ENCODE measurements at places on chromosomes 6 and 20.

DNA sequence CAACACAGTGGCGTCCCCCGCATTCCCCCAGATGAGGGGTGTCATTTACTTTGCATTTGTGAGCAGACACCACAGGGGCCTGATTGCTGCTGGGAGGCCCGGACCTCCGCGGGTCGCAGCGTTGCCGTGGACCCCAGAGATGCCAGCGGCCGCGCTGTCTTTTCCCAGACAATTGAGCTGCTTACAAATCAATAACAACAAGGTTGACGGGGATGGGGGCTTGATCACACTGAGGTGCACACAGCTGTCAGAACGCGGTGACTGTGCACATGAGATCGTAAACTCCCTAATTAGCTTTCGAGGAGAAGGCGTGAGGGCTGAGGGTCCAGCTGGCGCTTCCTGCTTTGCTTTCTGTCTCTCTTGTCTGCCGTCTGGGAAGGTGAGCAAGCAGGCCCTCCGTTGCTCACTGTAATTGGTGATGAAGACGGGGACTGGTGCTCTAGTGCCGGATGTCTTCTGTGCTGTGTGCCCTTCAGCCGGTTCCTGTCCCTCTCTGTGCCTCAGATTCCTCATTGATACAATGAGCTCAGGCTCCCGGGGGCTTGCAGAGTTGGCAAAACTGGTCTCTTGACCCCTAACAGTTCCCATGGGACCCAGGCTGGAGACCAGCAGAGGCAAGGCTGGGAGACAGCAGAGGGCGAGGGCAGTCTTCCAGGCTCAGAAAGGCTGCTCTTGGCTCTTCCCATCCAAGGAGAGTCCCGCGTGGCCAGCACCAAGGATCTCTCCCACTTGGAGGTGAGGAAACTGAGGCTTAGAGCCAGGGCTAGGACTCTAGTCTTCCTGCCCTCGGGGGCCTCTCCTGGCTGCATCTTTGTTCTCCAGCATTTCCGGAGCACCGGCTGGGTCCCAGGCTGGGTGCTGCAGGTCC lies 126.0 kb upstream of the PMEPA1 start:
- DNase-seq, result no peak

DNA sequence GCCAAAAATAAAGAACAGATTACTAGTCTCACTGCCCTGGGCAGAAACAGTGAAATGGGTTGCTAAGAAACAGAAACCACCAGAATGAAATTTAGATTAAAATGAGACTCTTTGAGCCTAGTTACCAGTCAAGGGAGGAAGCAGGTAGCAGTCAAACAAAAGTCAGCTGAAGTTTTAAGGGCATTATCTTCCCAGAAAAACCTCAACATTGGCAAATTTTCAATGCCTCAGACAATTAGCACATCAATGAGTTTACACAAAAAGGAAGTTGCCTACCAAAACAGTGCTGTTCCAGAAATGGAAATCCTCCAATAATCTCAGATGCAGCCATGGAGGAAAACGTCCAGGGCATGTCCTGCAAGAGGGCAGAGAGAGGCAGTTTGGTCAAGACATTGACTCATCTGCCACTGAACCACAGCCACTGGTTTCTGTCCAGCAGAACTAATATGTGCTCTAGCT lies 399.7 kb upstream of the ADGRB3 start:
- DNase-seq, result peak; percentile 44

- no peak for DNase-seq
Measured at GRCh38 chr6:123804787-123805540, 1.3 kb downstream of the NKAIN2 start.

DNA sequence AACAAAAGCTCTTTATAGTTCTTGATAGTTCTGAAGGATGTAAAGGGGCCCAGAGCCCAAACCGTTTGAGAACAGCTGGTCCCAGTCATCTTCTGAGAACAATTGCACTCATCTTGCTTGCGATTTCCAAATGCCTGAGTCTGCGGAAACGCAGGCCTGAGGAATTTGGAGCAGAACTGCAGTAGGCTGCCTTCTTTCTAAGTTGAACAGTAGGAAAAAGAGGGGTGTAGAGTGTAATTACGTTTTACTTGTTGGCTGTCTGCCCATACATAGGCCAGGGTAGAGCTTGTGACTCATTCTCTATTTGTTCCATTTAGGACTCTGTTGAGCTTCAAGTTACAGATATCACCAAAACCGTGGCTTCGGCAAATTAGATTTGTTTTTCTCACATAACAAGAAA lies 42.0 kb upstream of the KIF16B start:
- DNase-seq, result peak; percentile 75

DNA sequence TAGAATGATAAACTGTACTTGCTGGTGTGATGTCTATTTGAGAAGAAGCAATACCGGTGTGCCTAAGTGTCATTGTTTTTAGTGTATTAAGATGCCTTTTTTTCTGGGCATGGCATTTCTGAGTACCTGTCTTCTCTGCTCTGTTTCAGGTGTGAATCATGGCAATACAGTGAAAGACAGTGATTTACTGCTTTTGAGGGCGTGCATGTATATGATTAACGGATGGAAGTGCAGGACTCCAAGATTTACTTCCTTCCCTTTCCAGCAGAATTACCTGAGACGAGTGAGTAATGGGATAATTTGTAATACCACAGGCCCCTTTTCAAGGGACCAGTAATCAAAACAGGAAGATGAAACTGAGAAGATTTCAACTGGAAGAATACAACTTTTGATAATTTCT lies 315.8 kb downstream of the SOX4 start:
- DNase-seq, result no peak

DNA sequence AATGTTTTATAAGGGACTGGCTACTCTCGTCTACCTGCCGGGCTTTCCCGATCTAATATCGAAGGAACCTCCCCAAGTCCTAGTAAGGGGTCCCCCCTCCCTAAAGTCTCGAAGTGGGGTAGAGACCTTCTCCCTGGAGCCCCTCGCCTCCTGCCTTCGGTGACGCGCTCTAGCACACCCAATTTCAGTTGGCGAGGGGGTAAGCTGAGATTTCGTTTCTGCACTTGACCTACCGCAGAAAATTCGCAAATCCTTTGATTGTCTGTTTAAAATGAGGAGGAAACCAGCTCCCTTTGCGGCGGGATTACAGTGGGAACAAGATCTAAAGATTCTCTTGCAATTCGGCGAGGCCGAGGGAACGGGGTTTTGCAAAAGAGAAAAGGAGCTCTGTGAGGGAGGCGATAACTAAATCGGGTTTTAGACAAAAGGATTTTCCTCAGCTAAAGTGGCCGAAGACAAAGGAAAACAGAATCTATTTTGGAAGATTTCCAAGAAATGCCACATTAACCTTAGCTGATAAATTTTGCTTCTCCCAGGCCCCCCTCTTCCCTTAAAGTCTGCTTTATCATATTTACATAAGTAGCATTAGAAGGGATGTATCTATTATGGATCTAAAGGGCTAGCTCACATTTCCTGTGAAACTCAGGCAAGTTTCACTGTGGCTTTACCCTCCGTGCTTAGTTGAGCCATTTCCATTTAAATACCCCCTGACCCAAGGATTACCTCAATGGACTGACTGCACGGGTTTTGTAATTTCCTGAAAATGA lies 8.4 kb downstream of the SIM1 start:
- DNase-seq, result no peak

DNA sequence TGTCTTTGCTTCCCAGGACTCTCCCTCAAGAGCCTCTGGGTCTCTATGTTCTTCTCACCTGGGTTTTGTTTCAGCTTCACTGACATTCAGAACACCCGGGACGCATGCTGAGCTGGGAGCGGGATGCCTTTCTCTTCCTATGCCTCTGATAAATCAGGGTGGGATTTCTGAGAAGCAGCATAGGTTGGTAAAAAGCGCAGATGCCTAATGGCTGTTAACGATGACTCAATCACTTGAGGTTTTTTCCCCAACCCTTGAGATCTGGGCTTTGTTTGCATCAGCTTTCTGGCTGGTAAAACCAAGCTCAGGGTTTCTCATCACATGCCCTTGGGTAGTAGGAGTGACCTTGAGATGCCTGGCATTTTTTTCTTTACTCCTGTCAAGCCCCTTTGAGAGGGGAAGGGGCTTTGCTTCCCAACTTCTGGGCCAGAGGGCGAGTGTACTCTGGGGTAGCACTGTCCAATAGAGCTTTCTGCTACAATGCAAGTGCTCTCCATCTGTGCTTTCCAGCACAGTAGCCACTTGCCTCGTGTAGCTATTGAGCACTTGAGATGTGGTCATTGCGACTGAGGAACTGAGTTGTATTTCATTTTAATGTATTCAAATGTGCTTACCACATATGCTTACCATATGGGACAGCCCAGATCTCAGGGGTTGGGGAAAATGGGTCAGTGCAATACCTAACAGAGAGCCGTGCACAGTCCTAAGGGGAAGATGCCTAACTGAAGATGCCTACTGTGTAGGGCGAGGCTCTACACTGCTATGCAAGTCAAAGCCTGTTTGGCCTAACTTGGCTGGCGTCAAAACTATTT lies 69.1 kb downstream of the PPP1R14C start:
- DNase-seq, result no peak

DNA sequence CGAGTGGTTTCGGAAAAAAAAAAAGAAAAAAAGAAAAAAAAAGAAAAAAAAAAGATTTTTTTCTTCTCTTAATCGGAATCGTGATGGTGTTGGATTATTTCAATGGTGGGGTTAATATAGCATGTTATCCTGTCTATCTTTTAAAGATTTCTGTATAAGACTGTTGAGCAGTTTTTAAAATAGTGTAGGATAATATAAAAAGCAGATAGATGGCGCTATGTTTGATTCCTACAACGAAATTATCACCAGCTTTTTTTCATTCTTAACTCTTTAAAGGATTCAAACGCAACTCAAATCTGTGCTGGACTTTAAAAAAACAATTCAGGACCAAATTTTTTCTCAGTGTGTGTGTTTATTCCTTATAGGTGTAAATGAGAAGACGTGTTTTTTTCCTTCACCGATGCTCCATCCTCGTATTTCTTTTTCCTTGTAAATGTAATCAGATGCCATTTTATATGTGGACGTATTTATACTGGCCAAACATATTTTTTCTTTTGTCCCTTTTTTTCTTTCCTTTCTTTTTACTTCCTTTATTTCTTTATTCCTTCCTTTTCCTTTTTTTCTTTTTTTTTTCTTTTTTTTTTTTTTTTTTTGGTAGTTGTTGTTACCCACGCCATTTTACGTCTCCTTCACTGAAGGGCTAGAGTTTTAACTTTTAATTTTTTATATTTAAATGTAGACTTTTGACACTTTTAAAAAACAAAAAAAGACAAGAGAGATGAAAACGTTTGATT lies 3.6 kb downstream of the SOX4 start:
- peak; percentile 56 for DNase-seq

DNA sequence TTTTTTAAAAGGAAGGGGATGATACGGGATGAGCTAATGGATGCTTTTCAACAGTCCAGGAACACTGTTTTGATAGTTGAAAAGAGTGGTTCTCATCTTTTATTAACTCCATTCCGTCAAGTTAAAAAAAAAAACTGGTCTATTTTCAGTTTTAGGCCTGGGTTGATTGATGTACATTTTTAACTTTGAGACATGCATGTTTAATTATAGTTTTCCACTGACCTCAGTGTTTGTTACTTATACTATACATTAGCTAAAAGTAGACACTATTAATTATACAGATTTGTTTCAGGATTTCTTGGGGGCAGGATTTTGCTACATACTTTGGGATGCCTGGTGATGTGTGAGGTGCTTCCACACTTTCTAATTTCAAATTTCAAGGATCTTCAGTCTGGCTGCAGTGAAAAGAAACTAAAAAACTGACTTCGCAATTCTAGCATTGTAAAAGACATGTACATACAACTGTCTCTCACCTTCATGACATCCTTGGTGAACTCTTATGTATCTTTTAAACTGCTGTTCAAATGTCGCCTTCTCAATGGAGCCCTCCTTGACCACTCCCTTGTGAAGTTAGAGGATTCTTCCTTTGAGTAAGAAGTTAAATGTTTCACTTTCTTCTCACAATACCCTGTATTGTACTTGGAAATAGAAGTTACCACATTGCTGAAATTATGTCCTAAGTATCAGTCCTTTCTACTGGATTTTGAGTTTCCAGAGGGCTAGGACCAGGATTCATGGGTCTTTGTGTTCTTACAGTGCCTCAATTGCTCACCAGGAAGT lies 101.7 kb downstream of the TSHZ2 start:
- DNase-seq, result no peak

- DNase-seq, result peak; percentile 88
Measured at GRCh38 chr20:19699180-19699971, 58.7 kb upstream of the RIN2 start.

- DNase-seq, result peak; percentile 28
Measured at GRCh38 chr20:34066476-34067090, 45.5 kb downstream of the EIF2S2 start.

DNA sequence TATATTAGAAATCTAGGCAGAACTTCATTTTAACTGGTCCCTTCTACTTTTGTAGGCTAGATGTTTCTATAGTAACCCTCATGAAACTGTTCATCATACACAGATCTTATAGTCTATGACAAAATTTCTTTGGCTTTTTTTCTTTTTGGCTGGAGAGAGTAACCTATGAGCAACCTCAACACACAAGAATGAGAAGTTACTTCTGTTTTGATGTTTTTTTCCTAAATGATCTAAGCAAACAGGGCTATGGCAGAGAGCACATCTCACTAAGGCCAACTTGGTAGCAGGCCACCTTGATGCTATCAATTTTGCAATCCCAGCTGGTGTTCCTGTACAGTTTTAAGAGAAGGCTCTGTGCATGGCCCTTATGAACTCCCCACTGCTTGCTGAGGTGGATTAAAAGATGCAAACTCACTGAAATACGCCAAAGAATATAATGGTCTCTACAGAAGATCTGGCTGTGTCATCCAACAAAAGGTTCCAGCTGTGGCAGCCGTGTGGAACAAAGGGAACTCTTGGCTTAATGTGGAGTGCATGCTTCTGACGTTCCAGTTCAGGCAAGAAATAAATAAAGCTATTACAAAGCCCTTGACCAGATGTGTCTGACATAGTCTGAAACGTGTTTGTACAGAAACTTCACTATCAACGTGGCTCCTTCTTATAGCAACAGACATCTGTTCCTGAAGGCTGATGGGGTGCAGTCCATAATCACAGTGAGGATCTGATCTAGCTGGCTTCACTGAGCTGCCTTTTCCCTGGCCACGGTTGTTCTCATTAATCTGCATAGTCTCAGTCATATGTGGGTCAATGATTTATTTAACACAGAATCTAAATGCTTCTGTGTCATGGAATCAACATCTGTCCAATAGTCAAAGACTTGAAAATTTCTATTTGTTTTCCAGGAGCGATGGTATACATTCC lies 481.1 kb downstream of the BMP2 start:
- DNase-seq, result no peak

GRCh38 chr6:166605752-166606151 lies 19.3 kb upstream of the RAMACL start:
- no peak for DNase-seq

- DNase-seq, result no peak
Measured at GRCh38 chr6:72374857-72375256, 247.0 kb upstream of the KCNQ5 start.

- peak; percentile 73 for DNase-seq
Measured at GRCh38 chr6:34745277-34746103, 11.8 kb upstream of the SNRPC start.

- no peak for DNase-seq
Measured at GRCh38 chr6:25465941-25466340, 186.1 kb upstream of the SCGN start.

GRCh38 chr20:16942756-16943155 lies 194.6 kb downstream of the OTOR start:
- DNase-seq, result peak; percentile 74

Measured in iris pigment epithelial cell (primary cell).